ENCODE measurements at places on chromosomes 7 and 10.

DNA sequence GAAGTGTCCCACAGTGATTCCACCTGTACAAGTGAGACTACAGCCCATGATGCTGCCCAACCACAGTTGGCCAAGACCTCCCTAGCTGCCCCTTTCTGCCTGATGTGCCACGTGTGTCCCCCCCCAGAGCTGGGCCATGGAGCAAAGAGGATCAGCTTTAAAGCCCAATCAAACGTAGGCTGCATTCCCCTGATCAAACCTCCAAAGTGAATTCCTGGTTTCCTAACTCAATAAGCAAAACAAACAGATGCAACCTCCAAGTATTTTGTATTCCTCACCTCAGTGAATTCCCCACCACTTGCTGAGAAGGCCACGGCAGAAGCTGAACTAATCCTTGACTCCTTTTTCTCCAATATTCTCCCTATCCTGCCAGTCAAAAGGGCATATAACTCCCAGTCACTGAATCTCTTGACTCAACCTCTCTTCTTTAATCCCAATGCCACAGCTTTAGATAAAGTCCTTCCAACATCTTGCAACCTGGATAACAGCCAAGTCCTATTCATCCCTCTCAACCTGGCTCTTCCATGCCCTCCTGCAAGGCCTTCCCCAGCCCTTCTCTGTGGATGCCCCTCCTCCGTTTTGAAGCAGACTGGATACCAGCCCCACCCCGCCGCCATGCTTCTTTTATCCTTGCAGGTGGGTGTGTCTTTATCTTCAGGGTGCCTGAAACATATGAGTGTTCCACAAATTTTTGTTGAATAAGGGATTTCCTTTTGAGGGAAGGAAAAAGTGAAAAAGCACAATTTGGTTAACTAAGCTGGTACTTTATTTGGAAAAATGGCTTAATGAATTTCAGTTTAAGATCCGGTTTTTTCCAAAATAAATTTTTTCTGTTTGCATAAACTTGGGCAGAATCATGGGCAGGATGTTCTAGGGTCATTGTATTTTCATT, 285.2 kb upstream of the MKLN1 start:
- DNase-seq = no peak

DNA sequence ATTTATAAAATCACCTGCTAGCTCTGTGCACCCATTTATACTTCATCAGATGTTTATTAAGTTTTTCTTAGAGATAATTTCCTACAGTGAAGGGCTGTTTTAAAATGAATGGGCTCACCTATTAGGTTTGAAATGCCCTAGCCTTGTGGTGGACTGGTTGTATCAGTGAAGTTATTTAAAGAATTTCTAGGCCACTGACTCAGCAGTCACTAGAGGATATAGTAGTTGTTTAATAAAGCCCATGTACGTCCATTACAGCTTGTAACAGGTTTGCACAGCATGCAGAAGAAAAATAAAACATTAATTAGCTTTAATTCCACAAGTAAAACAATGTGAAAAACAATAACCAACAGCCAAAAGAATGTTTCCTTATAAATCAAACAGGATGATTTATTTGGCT, 128.0 kb downstream of the RSU1 start:
- no peak for DNase-seq

GRCh38 chr7:149179241-149179640, 16.1 kb upstream of the ZNF282 start:
- no peak for DNase-seq

GRCh38 chr10:58653139-58653538, 140.5 kb downstream of the BICC1 start:
- DNase-seq = no peak

- no peak for DNase-seq
Observed at GRCh38 chr10:113336549-113337130, 216.2 kb upstream of the HABP2 start.

DNA sequence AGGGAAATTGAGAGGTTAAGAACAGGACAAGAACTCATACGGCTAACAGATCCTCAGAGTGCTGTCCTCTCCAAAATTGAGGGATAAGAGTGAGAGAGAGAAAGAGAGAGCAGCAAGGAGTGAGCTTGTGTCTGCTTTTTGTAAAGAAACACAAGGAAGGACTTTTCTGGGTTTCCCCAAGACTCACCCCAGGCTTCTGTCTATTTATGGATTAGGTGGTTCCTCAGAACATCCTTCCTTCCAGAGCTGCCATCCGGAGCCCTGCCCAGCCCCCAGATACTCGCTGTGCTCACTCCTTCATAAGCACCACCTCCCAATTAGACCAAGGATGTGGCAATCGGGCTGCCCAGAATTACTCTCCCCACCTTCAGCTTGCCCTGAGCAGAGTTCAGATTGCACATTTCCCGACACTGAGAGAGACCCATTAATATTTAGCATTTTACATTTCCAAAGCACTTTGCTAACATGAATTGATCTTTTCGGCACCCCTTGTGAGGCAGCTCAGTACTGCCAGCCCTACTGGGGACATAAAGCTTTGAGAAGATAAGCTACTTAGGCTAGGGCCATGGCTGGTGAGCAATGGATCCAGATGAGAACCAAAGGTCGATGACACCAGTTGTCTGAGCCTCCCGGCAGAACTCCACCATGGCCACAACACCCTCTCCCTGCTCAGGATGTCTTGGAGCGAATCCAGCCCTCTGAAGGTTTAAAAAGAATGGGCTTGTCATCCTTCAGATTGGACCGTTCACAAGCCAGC, 19.2 kb upstream of the R3HCC1L start:
- DNase-seq = no peak

DNA sequence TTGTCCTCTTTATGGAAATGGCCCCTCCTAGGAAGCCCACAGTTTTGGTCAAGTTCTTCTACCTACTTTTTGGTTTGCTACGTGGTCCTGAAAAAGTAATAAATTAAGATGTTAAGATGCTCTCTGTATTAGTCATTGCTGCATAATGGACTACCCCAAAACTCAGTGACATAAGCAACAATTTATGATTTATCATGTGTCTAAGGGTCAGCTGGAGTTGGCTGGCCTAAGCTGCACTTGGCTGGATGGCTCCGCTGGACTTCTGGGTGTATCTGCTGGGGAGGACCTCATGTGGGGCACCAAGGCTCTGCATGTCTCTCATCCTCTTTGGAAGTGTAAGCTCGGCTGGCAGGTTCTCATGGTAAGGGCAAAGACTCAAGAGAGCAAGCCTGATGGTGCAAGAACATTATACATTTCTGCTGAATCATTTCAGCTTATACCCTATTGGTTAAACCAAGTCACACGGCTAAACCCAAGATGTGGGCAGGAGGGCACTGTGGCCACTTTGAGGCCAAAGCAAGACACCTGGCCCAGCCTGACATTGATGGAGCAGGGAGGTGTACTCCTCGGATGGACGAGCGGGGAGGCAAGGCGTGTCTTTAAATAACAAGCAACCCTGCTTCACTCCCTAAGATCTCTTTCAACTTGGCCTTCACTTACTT, 47.7 kb downstream of the TBXAS1 start:
- DNase-seq = no peak

DNA sequence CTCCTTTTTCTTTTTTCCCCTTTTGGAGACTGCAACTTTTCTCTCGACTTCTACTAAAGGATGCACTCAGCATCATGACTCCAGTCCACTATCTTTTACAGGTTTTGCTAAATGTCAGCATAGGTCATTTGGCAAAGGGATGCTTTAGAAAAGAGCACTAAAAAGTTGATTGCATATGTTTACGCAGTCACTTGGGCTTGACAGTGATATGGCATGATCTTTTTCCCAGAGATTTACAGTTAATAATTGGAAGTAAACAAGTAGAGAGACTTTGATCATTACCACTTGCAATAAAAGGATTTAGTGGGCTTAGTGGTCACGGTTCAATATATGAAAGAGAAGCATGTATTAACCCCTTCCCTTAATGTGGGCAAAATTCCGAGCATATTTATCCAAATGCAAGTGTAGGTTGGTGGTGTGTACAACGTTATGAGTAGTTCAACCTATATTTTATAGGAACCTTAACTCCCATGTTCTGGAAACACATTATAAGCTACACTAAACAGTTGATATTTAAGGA, 1.8 kb downstream of the BMI1 start:
- DNase-seq = no peak

DNA sequence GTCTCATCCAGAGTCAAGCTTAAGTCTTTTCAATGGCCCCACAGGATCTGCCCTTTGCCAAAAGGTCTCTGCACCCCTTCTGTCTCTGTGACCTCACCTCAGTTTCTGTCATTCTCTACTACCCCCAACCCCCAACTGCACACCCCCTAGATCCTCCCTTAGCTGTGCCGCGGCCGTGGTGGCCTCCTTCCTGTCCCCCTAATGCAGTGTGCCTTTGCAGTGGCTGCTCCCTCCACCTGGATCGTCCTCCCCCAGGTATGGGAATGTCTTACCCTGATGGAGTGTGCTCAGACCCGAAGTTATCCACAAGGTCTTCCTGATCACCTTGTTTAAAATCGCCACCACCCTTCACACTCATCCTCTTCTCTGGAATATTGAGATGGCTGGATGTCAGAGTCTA, 9.6 kb downstream of the FGF8 start:
- DNase-seq = no peak

DNA sequence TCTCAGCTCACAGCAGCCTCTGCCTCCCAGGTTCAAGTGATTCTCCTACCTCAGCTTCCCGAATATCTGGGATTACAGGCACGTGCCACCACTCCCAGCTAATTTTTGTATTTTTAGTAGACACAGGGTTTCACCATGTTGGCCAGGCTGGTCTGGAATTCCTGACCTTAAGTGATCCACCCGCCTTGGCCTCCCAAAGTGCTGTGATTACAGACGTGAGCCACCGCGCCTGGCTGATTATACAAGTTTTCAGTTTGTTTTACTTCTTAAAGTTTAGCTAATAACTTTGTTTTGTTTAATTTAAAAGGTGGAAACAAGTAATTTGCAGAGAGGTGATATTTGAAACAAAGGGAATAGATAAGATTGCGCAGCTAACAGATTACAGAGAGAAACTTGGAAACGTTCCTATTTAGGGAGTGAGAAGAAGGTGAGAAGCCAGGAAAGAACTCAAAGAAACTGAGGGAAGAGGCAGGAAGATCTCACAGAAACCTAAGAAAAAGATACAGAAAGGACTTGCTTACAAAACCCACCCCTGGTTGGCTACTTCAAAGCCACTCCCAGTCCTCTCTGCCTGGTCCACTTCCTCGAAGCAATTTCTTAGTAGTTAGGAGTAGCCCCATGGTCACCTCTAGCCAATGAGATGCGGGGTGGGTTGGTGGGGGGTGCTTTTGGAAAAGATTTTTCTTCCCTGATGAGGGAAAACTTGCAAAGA, 15.0 kb upstream of the PDLIM1 start:
- DNase-seq = no peak

DNA sequence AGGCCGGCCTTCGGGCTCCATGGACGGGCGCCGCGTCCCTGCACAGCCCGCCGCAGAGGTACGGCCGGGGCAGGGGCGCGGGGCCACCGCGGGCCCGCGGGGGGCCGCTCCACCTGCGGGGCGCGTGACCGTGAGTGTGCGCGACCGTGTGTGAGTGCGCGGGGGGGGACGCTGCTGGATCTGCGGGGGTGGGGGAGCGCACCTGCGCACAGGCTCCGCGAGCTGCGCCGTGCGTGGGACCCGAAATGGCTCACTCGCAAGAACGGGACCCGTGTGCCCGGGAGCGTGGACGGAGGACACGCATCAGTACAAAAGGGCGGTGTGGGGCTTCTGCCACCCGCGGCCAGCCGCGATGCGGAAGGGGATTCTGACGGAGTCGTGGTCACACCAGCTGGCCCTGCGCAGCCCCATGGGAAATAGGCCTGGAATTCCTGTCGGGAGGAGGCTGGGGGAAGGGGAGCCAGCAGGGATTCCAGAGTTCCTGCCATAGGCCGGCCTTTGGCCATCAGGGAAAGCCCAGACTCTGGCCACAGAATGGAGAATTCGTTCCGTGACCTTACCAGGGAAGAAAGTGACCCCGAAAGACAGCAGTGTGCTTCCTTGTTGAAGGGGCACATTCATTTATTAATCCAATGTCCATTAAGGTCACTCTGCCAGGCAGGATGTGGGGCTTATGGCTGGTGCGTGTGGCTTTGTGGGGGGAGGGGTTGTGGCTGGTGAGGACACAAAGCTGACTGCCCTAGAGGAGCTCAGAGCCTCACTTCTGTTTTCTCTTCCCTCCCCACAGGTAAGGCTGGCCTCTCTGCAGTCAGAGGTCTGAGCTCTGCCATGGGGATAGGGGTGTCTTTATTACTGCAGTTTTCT, 494 bp downstream of the REPIN1 start:
- peak; percentile 48 for DNase-seq
